ENCODE measurements at places on chromosomes 2 and 18. TPM values are rescaled to one million over a fixed set of nuclear protein-coding genes. Genes with fewer than 3 reads are reported as not detected.

Gene TMEM182
- 0.68 TPM for total RNA-seq

Gene UGT1A3
- total RNA-seq: not detected

Gene MAPK4
- total RNA-seq: under 0.01 TPM

Gene CDK5R2
- total RNA-seq: not detected

Gene ELOA2
- not detected for total RNA-seq

Gene CHRNG
- not detected for total RNA-seq

Gene RIT2
- not detected for total RNA-seq

Gene TSGA10
- total RNA-seq: 2.8 TPM

Gene AQP12A
- total RNA-seq: not detected

Gene CFAP210
- total RNA-seq: not detected

Gene RAX
- total RNA-seq: not detected

Gene CAPN14
- total RNA-seq: 0.12 TPM

Gene NEURL3
- total RNA-seq: not detected

Gene SCYGR1
- not detected for total RNA-seq

Gene MARCO
- not detected for total RNA-seq

Gene TCF23
- not detected for total RNA-seq

Gene RUFY4
- total RNA-seq: not detected

Gene CD8B2
- total RNA-seq: not detected

Gene SP9
- total RNA-seq: not detected

Gene EVA1A
- 29.3 TPM for total RNA-seq

Gene DPY30
- 53.8 TPM for total RNA-seq

Gene IL1F10
- total RNA-seq: not detected

Gene LYG1
- not detected for total RNA-seq

Gene RAD51AP2
- not detected for total RNA-seq

Gene BCL2
- 1.6 TPM for total RNA-seq

Gene CENPA
- total RNA-seq: 4.2 TPM

Gene CNRIP1
- 23.8 TPM for total RNA-seq

Gene SPIRE1
- total RNA-seq: 40.2 TPM

Gene NT5C1B
- total RNA-seq: not detected

Gene SEH1L
- total RNA-seq: 53.9 TPM

Gene AQP12B
- total RNA-seq: not detected

Gene EMILIN1
- total RNA-seq: 292 TPM

Gene SLC4A5
- total RNA-seq: 0.31 TPM

Gene ANKRD30B
- not detected for total RNA-seq

Gene CHMP1B
- total RNA-seq: 57.0 TPM

Gene PSMG2
- total RNA-seq: 74.8 TPM

Gene FSHR
- total RNA-seq: not detected

Gene C1GALT1C1L
- 0.31 TPM for total RNA-seq

Gene ZNF385B
- total RNA-seq: not detected

Gene SAP130
- 3.3 TPM for total RNA-seq

Gene MYCN
- not detected for total RNA-seq

Gene CMPK2
- total RNA-seq: 2.1 TPM

Gene RSAD2
- 0.40 TPM for total RNA-seq

Gene DTNA
- 14.7 TPM for total RNA-seq

Gene TTLL4
- 4.2 TPM for total RNA-seq

Gene DSC3
- total RNA-seq: under 0.01 TPM

Gene SH3BP4
- 16.6 TPM for total RNA-seq

Gene TBR1
- total RNA-seq: not detected

Gene PDCL3
- total RNA-seq: 18.7 TPM

Gene LHCGR
- total RNA-seq: not detected

Gene SPATA3
- not detected for total RNA-seq
